Mesenteric fat pad (tissue), 1 donor: ENCODE measurements at places on chromosomes 1 and 21. TPM values are rescaled to one million over a fixed set of nuclear protein-coding genes. Genes with fewer than 3 reads are reported as not detected.

- peak; percentile 41 for DNase-seq
These were observed 159.6 kb downstream of the PTPRU start for GRCh38 chr1:29395736-29396437.

DNA sequence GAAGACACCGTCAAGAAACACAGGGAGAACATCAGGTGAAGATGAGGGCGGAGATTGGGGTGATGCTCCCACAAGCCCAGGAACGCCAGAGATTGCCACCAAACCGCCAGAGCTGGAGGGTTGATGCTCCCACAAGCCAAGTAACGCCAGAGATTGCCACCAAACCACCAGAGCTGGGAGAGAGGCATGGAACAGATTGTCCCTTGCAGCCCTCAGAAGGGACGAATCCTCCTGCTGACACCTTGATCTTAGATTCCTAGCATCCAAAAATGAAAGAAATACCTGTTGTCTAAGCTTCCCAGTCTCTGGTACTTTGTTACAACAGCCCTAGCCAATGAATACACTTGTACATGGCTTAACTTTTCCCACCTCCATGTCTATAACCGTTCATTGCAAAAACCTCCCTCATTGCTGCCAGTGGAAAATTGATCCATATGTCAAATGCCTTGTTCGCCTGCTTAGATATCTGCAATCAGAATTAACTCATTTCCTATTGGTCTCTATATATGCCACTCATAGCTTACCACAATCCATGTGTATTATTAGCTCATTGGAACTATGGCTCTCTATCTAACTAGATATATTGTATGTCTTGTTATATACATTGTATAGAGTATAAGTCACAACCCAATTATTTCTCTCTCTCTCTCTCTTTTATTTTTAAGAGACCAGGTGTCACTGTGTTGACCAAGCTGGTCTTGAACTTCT is 127.4 kb downstream of the ADSS2 start:
- no peak for DNase-seq

HSD3B1 gene
- total RNA-seq, result not detected

DNA sequence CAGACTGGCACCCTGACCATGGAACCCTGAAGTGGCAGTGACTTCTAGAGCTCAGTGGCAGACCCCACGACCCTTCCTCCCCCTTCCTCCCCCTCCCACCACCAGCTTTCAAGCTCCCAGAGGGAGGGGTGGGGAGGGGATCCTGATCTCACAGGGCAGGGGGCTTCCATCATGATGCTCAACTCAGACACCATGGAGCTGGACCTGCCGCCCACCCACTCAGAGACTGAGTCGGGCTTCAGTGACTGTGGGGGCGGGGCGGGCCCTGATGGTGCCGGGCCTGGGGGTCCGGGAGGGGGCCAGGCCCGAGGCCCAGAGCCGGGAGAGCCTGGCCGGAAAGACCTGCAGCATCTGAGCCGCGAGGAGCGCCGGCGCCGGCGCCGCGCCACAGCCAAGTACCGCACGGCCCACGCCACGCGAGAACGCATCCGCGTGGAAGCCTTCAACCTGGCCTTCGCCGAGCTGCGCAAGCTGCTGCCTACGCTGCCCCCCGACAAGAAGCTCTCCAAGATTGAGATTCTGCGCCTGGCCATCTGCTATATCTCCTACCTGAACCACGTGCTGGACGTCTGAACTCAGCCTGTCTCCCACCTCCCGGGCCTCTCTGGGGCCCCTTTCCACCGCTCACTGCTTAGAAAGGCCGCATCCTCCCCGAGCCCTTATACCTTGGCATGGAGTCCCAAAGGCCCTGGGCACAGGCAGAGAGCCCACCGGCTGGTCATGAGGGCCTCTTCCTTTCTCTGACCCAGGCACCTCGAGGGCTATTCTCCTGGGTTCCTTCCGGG is 3.9 kb downstream of the NHLH1 start:
- DNase-seq, result peak; percentile 80
